ENCODE measurements at places on chromosomes 1 and 21. TPM values are rescaled to one million over a fixed set of nuclear protein-coding genes. Genes with fewer than 3 reads are reported as not detected.

DNA sequence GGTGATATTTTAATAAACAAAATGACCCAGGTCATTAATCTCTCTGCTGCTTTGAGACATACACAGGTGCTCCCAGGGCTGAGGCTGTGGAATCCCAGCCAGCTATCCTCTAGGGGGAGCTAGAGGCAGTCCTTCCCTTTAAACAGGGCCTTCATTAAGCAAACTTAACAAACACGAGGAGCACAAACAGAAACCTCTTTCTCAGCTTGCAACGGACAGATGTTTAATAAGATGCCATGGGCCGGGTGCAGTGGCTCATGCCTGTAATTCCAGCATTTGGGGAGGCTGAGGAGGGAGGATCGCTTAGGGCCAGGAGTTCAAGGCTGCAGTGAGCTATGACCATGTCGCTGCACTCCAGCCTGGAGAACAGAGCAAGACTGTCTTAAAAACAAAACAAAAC lies 106.7 kb downstream of the HIVEP3 start:
- DNase-seq: no peak

The HAPLN2 gene
- total RNA-seq: 0.20 TPM

DNA sequence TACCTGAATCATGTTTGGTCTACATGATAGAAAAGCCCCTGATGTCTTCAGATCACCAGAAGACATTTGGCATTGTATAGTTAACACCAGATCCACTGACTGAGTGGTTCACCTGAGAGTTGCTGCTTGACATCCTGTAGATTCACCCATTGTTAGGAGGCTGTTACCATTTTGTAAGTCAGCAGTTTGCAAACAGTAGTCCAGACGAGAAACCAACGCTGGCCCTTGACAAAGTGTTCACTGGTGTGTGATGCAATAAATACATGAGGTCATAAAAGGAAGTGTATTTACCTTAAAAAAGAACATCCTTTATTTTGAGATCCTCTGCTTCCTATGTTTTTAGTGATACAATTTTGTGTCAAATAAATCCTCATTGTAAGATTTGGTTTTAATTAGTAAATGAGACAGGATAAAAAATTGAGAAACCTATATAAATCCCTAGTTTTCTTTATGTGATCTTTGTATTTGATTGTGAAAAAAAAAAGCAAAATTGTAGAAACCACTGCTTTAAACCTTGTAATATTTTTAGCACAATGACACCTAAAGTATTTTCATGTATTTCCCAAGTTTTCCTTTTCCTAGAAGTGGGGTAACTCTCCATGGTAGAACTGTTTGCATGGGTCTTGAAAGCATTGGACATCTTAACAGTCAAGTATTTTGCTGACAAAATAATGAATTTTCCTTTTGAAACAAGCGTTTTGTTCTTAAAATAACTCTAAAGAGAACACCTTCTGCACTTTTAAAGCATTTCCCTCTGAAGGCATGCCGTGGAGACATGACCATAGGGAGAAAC lies 204.3 kb downstream of the FGGY start:
- no peak for DNase-seq

The CHIT1 gene
- total RNA-seq: 2.6 TPM

DNA sequence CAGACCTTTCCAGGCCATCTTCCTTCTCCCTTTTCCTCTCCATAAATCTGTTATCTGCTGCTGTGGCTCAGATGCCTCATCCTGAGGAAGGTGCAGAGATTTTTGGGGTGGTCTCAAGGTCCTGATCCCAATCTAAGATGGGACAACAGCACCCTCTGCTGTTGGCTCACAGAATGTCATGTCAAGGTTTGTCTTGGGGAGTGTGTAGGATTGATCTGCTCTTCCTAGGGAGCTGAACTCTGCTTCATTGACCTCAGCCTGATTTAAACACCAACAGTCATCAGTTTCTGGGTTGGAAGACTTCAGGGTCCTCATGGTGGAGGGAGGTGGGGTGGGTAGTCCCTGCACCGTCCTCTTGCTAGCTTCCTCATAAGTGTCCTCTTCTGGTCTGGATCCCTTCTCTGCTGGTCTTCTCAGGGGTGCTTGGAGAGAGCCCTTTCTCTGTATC lies 62.8 kb upstream of the LAX1 start:
- DNase-seq: no peak

DNA sequence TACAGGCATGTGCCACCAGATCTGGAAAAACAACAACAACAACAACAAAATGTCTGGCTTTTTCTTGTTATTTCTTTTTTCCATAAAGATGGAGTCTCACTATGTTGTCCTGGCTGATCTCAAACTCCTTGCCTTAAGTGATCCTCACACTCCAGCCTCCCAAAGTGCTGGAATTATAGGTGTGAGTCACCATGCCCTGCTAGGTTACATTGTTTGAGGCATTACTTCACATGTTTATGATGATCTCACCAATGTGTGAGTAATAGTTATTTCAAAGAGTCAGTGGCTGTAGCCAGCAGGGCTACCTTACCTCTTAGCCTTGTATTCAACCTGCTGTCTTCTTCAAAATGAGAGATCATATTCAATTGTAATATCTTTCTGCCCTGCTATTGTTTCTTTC lies 445.7 kb downstream of the AMY1C start:
- DNase-seq: no peak

DNA sequence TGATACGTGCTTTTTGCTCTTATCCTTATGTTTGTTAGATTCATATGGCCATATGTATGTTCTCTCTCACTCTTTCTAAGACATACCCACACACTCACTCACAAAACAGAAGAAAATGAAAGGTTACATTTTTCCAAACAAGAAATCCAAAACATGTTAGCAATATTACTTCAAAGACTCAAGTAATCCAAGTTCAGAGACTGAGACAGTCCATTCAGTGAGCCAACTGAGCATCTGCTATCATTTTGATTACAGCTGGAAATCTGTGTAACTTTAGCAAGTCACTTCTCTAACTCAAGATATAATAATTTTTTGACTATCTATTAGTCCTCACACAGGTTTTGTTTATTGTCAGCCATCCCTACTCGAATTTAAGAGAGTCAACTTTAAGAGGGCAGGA lies 218.9 kb downstream of the LHX8 start:
- no peak for DNase-seq

The NHLH1 gene
- 0.20 TPM for total RNA-seq

GRCh38 chr21:27219068-27219467 lies 252.2 kb upstream of the ADAMTS5 start:
- DNase-seq: no peak

GRCh38 chr1:222454186-222454585 lies 93.7 kb downstream of the HHIPL2 start:
- peak; percentile 9 for DNase-seq
